ENCODE measurements at places on chromosomes 2 and 18.
A peak's percentile ranks its signal among the peaks of the same experiment; 100 is the strongest.

GRCh38 chr2:203469546-203469945 lies 65.6 kb downstream of the RAPH1 start:
- DNase-seq: no peak

DNA sequence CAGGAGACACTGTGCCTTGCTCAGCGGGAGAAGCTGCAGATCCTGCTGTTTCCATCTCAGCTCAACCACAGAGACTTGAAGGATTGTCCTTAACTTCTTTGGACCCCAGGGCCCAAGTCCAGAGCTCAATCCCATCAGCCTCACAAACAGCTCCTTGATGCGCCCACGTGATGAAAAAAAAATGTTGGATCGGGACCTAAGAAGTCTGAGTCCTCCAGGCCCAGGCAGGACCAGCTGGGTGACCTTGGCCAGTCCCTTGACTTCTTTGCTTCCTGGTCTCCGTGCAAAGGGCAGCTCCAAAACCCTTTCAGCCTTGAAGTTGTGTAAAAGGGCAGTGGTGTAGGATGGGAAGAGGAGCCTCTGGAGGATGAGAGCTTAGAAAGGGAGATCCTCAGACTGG lies 175.5 kb downstream of the ZFP36L2 start:
- no peak for DNase-seq

DNA sequence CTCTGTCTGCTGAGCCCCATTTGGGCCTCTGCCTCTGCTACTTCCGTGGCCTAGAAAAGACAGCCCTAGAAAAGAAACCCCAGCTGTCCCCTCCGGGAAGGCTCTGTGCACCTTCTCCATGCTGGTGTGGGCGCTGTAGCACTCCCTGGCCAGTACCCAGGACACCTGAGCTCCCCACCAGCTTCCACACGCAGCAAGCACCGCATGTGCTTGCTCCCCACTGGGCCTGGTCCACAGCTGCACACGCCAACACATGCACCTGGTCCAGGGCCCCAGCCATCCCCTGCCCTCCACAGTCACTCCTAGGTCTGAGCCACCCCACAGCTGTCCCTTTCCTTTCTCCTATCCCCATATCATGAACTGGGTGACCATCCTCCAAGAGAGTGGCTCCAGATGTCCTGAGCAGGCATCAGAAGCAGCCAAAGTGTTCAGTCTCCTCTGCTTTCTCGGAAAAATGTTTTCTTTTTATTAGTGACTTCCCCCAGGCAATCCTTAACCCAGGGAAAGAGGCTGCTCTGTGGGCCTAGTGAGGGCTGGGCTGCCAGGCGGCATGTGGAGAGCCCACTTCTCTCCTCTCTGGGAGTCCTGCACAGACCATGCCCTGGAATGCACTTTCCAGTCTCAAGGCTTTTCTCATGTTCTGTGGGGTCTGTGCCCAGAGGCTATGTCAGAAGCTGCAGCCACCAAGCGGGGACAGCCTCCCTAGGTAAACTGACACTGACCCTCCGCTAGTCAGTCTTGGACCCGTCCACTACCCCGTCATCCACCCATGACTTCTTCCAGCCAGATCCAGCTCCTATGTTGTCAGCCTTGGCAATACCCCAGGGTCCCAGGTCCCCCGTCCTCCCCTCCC lies 133.7 kb downstream of the KLHL29 start:
- no peak for DNase-seq

- peak; percentile 76 for DNase-seq
These were observed 92.1 kb upstream of the FHL2 start for GRCh38 chr2:105490956-105491355.

- no peak for DNase-seq
These were observed 25.3 kb downstream of the FEZ2 start for GRCh38 chr2:36572719-36573059.

DNA sequence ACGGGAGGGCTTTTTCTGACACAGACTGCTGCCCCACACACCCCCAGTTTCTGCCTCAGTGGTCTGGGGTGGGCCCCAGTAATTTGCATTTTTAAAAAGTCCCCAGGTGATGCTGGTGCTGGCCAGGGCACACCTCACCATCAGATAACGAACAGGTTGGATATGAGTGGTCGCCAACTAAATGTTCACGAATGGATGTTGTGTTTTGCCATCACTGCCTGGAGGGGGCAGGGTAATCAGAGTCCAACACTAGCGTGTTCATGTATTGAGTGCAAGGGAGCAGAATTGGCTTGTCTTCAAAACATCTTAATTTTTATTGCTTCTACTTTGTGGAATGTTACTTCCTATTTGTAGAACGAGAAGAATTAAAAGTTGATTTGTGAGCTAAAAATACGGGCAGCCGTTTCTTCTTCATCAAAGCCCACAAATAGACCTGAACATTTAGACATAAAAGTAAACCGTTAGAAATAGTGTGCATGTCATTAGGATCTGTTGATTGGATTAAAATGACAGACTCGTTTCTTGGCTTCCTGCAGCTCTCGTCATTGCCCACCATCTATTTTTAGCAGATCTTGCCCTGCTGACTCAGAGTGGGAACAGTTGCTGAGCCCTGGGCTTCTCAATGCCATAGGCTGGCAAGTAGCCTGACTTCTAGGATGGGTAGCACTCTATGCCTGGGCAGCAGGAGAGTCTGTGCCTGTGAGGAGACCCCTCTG lies 45.2 kb downstream of the NCK2 start:
- no peak for DNase-seq

DNA sequence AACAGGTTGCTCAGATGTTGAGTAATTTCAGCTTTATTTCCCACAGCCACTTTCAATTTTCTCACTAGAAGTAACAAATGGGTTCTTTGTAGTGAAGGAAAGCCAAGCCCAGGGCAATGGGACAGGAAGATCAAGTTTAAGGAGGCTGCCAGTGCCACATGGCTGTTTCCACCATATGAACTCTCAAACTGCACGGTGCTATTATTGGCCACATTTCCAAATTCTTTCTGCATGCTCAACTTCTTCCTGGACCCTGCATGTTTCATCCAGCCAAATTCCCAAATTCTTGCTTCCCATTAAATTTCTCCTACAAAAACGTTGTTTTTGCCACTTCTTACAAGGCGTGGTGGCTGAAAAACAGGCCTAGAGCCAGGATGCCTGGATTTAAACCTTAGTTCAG lies 193.3 kb upstream of the SPHKAP start:
- no peak for DNase-seq

DNA sequence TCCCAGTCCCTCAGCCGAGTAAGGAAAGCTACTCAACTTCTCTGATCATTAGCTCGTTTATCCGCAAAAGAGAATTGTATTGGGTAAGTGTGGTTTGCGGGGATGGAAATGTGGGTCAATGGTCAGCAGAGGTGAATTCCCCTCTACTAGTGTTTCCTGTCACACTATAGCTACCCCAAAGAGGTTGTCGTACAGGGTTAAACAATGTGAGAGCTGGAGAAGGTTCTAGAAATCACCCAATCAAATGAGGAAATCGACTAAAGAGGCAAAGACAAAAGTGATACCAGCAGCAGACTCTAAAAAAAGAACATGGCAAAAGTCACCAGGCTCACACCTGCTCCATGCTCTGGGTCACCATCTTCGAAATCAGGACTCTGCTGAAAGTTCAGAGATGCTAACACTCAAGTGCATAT lies 144.7 kb upstream of the ITGA4 start:
- no peak for DNase-seq

- DNase-seq: no peak
These were observed 128.6 kb downstream of the SPOPL start for GRCh38 chr2:138630164-138630563.

DNA sequence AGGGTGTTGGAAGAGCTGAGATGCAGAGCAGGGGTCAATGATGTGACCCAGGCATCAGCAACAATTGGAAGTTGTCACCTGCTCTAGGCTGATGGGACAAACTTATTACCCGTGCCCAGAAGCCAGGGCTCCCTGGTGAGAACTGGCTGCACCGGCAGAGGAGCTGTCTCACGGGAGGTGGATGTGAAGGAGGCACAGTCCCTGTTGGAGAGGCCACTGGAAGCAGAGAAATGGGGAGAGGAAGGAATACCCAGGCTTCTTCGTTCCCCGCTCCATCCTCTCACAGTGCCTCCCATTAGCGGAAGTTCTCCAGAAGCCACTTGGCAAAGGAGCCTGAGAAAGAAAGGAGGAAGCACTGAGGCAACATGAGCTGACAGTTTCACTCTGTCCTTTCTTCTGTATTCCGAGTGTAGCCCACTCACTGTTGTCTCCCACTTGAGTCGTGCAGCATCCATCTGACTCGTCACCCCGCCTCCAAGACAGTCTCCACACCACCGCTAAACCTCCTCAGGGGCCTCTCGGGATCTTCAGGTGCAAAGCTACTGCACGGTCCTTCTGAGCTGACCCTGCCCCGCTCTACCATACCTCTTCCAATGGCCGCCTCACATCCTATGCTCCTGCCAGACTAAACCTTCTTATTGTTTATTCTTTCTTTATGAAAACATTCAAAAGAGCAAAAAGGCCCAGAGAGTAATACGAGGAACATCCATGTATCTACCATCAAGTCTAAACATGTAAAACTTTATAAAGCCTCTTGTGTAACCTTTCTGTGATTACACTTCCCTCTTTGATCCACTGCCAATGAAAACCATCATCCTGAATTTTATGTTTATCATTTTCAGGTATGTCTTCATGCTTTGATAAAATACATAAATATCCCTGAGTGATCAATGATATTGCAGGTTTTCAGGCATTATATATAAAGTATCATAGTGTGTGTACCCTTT lies 19.1 kb upstream of the AFTPH start:
- no peak for DNase-seq

DNA sequence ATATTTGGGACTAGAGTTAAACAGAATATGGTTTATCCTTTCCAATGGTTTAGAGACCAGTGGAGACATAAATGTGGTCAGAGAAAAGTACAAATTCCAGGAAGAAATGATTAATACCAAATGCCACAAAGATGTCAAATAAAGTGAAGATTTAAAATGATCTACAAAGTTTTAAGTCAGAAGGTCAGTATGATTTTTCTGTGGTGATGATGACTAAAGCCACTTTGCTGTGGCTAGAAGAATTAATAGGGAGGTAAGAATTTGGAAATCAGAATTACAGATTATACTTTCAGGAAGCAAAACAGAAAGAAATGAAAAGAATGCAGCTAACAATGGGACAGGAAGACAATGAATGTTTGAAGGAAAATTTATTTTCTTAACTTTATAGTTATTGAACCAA lies 91.5 kb upstream of the CDH7 start:
- DNase-seq: no peak

DNA sequence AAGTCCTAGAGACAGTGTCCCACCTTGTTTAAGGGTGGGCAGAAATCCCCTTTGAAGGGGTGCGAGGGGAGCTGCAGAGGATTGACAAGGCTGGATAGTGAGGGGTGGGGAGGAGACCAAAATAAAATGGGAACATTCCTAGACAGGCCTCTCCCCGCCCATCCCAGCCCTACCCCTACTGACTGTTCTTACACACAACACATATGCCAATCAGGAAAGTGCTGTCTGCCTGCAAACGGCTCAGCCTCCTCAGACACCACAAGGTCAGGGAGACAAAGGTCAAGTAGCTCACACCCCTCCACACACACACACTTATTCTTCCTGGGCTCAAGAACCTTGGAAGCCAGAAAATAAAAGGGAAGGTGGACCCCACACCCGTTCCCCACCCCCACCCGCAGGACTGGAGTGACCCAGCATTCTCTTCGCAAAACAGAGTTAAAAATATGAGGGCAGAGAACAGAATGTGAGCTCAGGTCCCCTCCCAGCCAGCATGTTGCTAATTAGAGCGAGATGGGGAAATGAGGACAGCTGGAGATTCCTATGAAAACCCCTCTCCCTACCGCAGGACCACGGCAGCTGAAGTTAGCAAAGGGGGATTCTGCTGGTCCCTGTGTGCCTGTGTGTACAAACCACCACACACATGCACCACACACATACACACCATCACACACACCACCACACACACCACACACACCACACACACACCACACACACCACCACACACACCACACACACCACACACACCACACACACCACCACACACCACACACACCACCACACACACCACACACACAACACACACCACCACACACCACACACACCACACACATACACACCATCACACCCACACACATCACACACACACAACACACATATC lies 197.8 kb downstream of the TNS1 start:
- no peak for DNase-seq

- DNase-seq: no peak
These were observed 45.9 kb downstream of the MBOAT2 start for GRCh38 chr2:8957628-8958027.

DNA sequence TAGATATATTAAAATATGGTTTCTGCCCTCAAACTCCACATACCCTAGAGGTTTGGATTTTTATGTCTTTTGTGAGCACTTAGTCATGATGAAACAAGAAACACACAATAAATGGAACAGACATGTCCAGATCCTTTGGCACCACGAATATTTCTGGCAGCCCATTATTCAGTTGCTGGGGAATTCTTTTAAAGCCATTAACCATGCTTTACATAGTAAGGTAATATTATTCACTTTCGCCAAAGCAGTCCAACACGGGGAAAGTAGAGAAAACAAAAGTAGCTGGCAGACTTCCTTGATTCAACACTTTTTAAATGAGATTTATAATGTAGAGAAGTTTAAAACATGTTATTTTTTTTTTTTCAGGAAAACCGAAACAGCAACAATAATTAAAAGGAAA lies 235.4 kb downstream of the PIEZO2 start:
- DNase-seq: no peak

Measured in left lobe of liver (tissue), 2 donors.